ENCODE measurements at places on chromosomes 5 and 9. TPM values are rescaled to one million over a fixed set of nuclear protein-coding genes. Genes with fewer than 3 reads are reported as not detected.

- no peaks in the 10 kb centered on the region for H3K36me3 ChIP-seq
- peak overlapping the region; percentile 100 for H3K27ac ChIP-seq
- H3K4me1 ChIP-seq: peaks cover 64% of the 10 kb centered on the region
- peak; percentile 93 for DNase-seq
- H3K4me3 ChIP-seq: peak overlapping the region; percentile 54
Observed at GRCh38 chr9:129482521-129483414, 138.1 kb downstream of the C9orf50 start.

GDA gene
- total RNA-seq: not detected

BTNL8 gene
- total RNA-seq: not detected

- H3K4me1 ChIP-seq: peaks cover 6% of the 10 kb centered on the region
- H3K27me3 ChIP-seq: no peaks in the 10 kb centered on the region
- H3K4me3 ChIP-seq: no peak overlapping the region
- H3K27ac ChIP-seq: no peak overlapping the region
Observed at GRCh38 chr9:94685359-94685758, 41.1 kb upstream of the AOPEP start.

- no peaks in the 10 kb centered on the region for H3K27me3 ChIP-seq
- no peak overlapping the region for H3K27ac ChIP-seq
- no peak overlapping the region for H3K4me3 ChIP-seq
- H3K4me1 ChIP-seq: peaks cover 6% of the 10 kb centered on the region
- H3K36me3 ChIP-seq: peaks cover 11% of the 10 kb centered on the region
Observed at GRCh38 chr5:88799938-88800535, 82.9 kb downstream of the MEF2C start.

PCDHB8 gene
- 0.11 TPM for total RNA-seq

WDR38 gene
- total RNA-seq: not detected

PHYHD1 gene
- 46.1 TPM for total RNA-seq

DNA sequence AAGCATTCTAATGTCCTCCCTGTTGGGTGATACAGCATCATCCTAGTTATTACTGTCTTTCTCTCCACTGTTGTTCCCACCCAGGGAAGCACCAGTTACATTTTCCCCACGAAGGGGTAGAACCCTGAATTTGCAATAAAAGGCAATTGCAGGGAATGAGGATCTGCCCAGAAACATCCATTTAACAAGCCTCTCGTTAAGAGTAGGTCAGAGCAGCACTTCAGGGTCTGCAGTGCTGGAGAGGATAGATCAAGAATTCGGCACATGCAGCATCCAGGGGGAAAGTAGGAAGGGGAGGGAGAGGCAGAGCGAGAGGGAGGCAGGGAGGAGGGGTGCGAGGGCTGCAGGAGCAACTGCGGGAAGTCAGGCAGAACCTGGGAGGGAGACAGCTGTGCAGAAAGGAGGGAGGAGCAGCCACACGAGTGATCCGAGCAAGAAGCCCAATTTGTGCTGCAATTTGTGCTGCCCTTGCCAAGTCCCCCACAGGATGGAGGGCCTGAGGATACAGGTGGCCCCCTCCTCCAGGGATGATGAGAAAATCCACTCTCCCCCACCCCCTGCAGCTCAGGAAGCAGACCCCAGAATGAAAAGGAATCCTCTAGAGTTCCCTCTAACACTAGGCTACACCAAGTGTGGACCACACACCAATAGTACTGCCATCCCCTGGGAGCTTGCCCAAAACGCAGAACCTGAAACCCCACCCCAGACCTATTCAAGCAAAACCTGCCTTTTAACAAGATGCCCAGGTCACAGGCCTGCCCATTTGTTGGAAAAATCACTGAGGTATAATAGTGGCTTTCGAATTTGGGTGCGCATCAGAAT lies 62.2 kb downstream of the EPB41L4B start:
- H3K27ac ChIP-seq: no peak overlapping the region
- peaks cover 11% of the 10 kb centered on the region for H3K4me1 ChIP-seq
- no peaks in the 10 kb centered on the region for H3K36me3 ChIP-seq
- no peaks in the 10 kb centered on the region for H3K27me3 ChIP-seq
- H3K4me3 ChIP-seq: no peak overlapping the region
- no peak for DNase-seq

GRCh38 chr9:79880626-79881025 lies 308.9 kb downstream of the TLE4 start:
- no peak overlapping the region for H3K4me3 ChIP-seq
- no peak for DNase-seq
- no peak overlapping the region for H3K27ac ChIP-seq
- no peaks in the 10 kb centered on the region for H3K27me3 ChIP-seq
- H3K4me1 ChIP-seq: no peaks in the 10 kb centered on the region

CCDC152 gene
- not detected for total RNA-seq

PCDHA4 gene
- total RNA-seq: not detected

DNA sequence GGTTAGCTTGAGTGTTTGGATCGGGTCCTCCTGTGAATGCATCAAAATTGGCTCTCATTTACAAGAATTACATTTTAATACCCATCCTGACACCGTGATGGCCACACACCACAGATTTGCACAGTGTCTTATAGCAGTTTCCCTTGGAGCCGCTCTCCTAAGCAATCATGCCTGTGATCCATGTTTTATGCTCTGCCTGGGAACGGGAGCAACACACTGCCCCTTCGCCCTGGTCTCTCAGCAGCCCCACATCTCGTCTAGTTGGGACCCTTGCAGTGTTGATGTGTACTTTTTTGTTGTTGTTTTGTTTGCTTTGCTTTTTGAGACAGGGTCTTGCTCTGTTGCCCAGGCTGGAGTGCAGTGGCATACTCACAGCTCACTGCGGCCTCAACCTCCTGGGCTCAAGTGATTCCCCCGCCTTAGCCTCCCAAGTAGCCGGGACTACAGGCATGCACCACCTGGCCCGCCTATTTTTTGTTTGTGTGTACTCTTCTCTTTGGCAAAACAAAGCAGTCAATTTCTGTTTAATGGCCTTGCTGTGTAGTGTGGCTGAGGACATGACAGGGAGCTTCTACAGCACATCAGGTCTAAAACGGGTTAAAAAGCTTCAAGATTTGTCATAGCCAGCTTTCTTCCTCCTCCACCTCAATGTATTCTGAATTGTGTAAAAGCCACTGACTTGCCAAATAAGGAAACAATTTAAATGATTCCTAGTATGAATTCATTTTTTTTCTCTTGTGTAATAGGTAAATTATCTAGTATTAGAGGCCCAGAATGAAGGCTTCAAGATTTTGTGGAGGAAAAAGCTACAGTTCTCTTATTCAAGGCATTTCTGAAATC lies 101.6 kb upstream of the TBCA start:
- DNase-seq: no peak
- H3K36me3 ChIP-seq: no peaks in the 10 kb centered on the region
- no peaks in the 10 kb centered on the region for H3K27me3 ChIP-seq
- no peak overlapping the region for H3K4me3 ChIP-seq

ANKRD31 gene
- total RNA-seq: not detected

DNA sequence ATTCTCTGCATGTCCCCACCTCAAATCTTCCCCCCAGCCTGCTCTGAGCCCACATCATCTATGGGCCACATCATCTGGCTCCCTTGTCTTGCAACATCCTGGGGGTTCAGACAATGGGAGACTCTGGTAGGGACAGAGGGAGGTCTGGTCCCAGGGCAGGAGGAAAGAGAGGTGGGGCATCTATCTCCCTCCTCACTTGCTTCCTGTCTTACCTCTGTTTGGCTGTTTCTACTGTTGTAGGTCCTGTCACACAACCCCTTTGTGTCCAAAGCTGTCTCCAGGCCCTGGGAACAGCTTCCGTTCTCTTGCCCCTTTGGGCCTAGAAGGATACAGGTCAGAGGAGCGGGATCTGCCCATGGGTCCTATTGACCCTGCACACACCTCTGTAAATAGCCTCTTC lies 227.2 kb downstream of the NSG2 start:
- no peaks in the 10 kb centered on the region for H3K36me3 ChIP-seq
- no peak overlapping the region for H3K27ac ChIP-seq
- H3K4me1 ChIP-seq: no peaks in the 10 kb centered on the region
- no peak for DNase-seq
- no peaks in the 10 kb centered on the region for H3K27me3 ChIP-seq
- H3K4me3 ChIP-seq: no peak overlapping the region

PCDHB12 gene
- 19.7 TPM for total RNA-seq

DNA sequence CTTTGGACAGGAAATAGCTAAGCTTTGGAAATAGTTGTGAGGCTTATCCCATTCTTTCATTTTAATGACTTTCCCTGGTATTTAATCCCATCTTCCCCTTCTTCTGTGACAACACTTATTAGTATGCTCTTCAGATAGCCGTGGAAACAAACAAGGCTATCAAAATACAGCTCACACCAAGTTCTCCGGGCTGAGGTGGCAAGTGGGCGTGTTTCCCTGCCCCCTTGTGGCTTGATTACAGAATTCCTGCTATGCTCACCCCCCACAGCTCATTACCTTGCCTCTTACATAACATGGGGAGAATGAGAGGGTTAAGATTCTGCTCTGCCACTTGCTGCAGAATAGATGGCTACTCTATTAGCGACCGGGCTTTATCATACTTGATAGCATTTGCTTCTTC lies 437.1 kb upstream of the TLE4 start:
- no peak overlapping the region for H3K4me3 ChIP-seq
- no peak overlapping the region for H3K27ac ChIP-seq
- no peaks in the 10 kb centered on the region for H3K27me3 ChIP-seq

DNA sequence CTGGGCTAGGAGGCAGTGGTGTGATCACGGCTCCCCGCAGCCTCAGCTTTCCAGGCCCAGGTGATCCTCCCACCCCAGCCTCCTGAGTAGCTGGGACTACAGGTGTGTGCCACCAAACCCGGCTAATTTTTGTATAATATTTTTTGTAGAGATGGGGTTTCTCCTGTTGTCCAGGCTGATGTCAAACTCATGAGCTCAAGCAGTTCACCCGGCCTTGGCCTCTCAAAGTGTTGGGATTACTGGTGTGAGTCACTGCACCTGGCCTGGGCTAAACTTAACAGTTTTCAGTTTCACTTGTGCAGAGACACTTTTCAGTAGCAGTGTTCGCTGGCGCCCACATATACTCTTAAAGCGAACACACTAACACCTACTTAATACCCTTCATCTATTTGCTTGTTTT lies 205.6 kb upstream of the ZNF608 start:
- DNase-seq: no peak
- H3K36me3 ChIP-seq: no peaks in the 10 kb centered on the region
- no peak overlapping the region for H3K27ac ChIP-seq
- no peaks in the 10 kb centered on the region for H3K27me3 ChIP-seq

DNA sequence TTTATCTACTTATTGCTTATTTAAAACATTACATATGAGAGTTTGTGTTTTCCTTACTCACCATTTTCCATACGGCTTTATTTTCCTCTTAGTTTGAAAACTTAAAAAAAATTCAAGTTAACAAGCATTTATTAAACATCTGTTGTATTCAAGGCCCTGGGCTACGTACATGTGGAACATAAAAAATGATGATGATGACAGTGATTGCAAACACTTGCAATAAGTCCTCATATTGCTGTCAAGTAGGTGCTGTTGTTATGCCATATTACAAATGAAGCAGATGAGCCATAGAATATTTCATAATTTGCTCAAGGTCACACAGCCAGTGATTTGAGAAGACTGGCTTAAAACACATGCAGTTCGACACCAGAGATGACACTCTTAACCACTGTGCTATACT lies 180.6 kb downstream of the COMMD10 start:
- no peak overlapping the region for H3K4me3 ChIP-seq
- DNase-seq: no peak
- H3K27ac ChIP-seq: no peak overlapping the region
- no peaks in the 10 kb centered on the region for H3K36me3 ChIP-seq
- H3K4me1 ChIP-seq: no peaks in the 10 kb centered on the region
- no peaks in the 10 kb centered on the region for H3K27me3 ChIP-seq

DNA sequence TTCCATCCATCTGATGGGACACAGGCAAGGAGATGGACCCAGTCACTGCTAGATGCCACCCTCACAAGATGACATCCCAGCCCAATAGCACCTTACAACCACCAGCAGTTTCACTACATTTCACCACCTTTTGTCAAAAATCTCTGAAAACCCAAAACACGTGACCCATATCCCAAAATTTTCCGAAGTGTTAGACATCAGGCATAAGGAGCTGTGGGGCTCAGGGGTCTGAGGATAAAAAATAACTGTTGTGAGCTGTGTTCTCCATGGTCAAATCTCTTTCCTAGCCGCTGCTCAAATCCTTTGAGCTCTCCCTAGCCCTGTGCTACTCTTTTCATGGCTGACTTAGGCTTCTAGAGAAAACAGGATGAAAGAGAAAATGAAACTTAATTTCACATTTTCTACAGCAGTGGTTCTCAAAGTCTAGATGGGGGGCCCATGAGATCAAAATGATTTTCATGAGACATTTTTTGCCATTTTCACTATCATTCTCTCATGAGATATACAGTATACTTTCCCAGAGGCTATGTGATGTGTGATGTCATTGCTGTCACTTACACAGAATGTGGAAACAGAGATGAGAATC lies 40.7 kb downstream of the TIMD4 start:
- DNase-seq: no peak
- no peak overlapping the region for H3K4me3 ChIP-seq
- H3K36me3 ChIP-seq: no peaks in the 10 kb centered on the region
- H3K27me3 ChIP-seq: no peaks in the 10 kb centered on the region
- no peak overlapping the region for H3K27ac ChIP-seq

GRCh38 chr9:130963916-130964315 lies 24.9 kb upstream of the FIBCD1 start:
- no peak overlapping the region for H3K27ac ChIP-seq
- H3K36me3 ChIP-seq: no peaks in the 10 kb centered on the region
- H3K4me3 ChIP-seq: no peak overlapping the region
- H3K27me3 ChIP-seq: no peaks in the 10 kb centered on the region
- no peak for DNase-seq
- no peaks in the 10 kb centered on the region for H3K4me1 ChIP-seq

DNA sequence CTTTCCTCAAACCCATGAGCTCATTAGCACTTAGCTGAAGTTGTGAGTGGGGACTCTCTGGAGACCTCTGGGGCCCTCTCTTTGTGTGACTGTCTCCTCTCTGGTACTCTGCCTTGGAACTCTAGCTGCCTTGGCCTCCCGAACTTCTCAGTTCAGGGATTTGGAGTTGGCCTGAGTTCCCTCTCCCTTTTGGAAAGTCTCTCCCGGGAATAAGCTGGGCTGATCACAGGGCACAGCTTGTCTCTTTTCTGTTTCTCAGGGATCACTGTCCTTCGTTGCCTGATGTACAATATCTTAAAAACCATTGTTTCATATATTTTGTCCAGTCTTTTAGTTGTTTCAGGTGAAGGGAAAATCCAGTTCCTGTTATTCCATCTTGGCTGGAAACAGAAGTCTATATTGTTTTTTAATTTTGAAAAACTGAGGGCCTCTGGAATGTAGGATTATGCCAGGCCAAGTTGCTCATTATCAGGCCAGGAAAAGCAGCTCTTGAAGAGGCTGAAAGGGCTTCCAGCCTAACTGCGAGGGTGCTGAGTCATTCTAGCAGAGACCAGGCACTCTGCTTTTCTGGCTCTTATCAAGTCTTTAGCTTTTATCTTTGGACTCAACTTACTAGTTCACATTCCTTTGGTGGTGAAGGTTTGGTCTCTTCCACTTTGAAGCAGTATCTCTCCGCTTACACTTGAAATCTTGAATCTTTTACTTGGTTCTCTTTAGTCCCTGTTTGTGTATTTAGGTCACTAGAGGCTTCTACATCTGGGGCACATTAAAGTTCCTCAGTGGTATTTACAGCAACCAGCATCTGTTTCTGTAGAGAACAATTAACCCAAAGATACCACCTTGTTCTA lies 8.4 kb upstream of the RGS3 start:
- peak overlapping the region; percentile 97 for H3K27ac ChIP-seq
- no peaks in the 10 kb centered on the region for H3K27me3 ChIP-seq
- H3K4me3 ChIP-seq: no peak overlapping the region
- peak; percentile 86 for DNase-seq
- H3K36me3 ChIP-seq: no peaks in the 10 kb centered on the region

GRCh38 chr9:7342229-7342628 lies 457.3 kb downstream of the DMAC1 start:
- no peaks in the 10 kb centered on the region for H3K4me1 ChIP-seq
- H3K27me3 ChIP-seq: no peaks in the 10 kb centered on the region
- H3K27ac ChIP-seq: no peak overlapping the region
- H3K36me3 ChIP-seq: no peaks in the 10 kb centered on the region
